T-helper 1 cell (primary cell): ENCODE measurements at places on chromosomes 1 and 21.

DNA sequence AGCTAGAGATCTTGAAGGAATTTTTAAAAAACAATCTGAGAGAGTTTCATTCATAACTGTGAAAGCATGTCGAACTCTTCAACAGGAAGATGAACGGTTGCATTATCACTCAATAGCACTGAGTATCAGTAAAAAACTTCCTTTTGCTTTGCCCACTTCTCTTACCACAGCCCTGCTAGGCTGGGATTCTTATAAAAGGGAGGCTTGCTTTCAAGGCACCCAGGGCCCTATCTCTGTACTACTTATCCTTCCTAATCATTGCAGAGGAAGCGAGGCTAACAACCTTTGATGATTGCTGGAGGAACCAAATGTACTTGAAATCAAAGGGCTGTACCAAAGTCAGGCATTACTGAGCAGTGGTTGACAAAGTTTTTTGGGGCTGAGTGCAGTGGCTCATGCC is 71.2 kb downstream of the SNRPE start:
- DNase-seq, result no peak

GRCh38 chr1:7719468-7720094 is 51.5 kb upstream of the VAMP3 start:
- no peak for DNase-seq

- no peak for DNase-seq
Observed at GRCh38 chr1:226378071-226378470, 29.8 kb downstream of the PARP1 start.

GRCh38 chr1:17348593-17349234 is 23.3 kb upstream of the PADI6 start:
- no peak for DNase-seq

DNA sequence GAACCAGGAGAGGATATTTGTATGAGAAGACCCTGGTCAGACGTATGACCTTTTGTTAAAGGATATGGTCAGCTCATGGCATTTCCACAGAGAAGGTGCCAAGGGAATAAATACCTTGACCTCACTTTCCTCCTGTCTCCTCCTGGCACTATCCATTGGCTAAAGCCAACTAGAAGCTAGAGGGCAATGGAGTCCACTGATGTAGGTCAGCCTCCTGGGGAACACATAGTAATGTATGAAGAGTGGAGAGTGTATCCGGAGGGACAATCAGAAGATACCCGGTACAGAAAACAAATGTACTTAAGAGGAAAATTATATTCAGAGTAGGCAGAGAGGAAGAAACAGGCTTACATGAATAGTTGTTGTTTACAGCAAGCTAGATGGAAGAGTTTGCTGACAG is 698 bp upstream of the NTMT2 start:
- no peak for DNase-seq

- peak; percentile 75 for DNase-seq
Observed at GRCh38 chr1:2414297-2414958, 2.1 kb upstream of the PEX10 start.

GRCh38 chr1:182556279-182556678 is 32.8 kb downstream of the RNASEL start:
- no peak for DNase-seq

GRCh38 chr1:210669951-210670350 is 341.2 kb downstream of the HHAT start:
- no peak for DNase-seq

DNA sequence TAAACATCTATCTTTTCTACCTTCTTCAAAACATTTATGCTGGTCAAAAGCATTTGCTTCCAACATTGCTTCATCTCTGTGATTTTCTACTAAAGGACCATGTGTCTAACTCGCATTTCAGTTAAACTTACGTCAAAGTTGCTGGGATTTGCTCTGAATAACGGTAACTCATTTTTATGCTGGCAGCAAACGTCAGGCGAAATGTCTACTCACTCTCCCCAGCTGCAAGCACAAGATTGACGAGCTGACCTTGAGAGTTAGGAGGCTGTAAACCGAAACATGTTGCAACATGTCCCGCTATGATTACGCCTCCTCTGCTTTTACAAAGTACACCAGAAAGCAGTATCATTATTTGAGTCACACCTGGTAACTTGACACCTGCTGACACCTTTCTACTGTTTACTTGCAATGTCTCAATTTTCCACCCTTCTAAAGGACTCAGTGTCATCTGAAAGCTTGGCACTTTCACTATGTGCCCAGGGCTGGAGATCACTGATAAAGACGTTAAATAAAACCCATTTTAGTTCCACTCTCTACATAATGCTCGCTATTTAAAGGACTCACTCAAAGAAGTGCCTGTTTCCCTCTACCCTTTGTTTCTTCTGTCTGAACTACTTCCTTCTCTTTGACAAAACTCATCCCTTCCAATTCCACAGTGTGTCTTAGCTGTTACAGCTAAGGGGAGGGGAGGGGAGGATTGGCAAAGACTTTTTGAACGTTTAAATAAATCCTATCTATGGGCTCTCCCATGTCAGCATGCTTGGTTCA is 111.9 kb downstream of the PTPN14 start:
- DNase-seq, result no peak

DNA sequence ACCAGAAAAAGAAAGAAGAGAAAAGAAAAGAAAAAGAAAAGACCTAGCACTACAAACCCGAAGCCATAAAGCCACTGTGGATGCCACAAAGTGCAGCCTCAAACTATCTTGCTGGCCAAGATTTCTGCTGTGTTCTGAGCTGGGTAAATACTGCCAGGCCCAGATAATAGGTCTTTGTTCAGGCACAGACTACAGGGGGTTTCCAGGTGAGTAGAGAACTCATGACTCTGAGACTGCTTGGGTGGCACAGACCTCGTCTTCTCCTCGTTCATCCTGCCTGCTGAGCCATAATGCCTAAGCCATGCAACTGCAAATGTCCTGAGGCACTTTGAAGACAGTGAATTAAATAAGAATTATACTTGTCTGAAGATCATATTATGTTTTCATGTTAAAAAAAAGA is 651.8 kb downstream of the LMO4 start:
- DNase-seq, result no peak

DNA sequence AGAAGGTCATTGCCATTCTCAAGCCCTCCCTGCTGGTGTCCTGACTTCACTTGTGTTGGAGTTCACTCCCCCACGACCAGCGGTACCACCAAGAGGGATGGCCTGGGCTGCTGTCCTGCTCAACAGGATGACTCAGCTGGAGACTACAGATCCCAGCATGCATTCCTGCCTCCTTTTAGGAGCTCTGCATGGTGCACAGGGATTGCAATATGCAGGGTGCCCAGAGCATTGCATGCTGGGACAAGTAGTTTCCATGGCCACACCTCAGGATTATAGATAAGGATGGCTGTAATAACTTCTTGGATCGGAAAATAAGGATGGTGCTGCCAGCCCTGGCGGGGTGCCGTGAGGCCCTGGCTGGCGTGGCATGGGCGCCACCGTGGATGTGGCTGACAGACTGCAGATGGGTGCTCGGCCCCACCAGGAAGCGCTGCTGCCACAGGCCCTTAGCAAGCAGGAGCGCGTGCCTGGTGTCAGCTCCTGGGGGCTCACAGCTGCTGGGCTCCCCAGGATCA is 150.0 kb downstream of the CASZ1 start:
- no peak for DNase-seq

DNA sequence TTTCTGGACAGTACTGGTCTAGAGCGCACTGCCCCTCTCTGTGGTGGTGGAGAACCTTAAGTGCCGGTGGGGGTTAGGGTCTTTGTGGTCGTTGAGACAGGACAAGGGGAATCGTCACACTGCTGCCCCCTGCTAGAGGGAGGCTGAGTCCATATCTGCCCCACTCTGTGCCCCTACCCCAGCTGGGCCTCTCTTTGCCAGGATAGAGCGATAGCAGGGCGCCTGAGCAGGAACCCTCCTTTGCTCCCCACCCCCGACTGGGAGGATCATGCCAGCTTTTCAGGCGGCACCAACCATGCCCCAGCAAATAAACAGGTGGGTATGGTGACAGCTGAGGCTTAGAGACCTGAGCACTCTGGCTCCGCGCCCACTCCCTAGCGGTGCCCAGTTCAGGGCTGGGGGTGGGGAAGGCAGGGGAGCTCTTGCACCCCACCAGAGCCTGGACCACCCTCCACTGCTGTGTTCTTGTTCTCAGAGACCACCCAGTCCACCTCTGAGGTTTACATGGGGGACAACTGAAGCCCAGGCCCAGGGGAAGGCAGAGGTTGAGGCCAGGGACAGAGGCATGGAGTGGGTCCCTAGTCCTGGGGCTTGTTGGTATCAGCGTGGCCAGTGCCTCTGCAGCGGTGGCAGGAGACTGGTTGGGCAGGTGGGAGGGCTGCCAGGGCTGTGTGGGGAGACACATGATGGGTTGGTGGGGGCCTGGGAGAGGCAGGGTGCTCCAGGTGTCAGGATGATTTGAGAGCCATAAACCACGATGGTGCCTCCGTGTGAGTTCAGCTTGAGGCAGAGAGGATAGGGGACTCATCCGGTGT is 1.6 kb downstream of the PADI2 start:
- no peak for DNase-seq

GRCh38 chr1:184513966-184514365 is 127.1 kb downstream of the C1orf21 start:
- no peak for DNase-seq

DNA sequence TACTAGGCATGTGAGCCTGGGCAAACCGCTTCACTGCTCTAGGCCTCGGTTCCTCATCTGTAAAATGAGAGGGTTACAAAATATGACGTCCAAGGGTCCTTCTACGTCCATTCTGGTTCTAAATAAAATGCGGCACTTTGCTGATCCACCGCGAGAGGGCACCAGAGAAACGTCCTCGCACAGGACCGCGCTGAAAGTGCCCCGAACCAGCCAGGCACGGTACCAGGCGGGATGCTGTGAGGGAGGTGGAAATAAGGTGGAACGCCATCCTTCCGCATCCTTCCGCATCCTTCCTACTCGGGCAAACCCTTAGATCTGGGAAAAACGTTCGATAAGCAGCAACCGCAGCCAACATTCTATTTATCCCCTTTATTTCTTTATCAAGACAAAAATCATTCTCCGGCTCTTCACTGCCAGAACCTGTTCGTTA is 60.3 kb upstream of the KRTAP19-8 start:
- peak; percentile 68 for DNase-seq

DNA sequence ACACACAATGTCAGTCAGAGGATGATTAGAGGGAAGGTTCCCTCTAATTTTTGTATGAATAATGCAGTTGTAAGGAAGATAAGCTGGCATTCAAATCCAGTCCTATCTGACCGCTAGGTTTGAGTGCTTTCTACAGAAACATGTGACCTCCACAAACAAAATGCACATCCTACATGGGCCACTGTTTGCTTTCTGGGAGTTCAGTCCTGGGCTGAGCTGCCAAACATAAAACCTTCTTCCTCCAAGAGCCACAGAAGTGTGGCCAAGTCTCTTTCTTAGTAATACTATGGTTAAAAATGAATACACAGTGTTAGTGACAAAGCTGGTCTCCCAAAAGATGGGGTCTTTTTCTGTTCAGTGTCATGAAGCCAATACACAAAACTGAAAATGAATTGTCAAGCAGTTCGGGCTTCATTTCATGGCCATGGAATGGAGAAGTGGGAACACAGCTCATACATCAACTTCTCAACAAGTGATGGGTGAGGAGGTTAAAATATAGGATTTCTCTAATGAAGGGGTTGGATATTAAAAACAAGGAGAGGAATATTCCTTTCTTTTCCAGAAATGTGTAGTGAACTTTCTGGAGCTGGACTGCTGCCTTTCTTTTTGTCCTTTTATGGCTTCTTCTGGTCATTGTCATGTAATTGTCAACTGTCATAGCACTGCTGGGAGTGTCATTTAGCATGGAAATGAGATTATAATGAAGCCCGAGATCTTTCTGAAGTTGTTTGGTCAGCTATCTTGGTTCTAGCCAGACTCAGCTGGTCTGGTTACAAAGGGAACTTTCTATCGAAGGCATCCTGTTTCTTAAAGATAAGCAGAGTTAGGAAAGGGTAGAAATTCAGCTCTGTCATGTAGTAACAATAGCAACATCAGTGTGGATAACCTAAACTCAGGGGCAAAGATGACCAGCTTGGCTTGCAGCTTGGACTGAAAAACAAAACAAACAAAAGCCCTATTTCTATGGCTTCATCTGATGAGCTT is 135.1 kb downstream of the CHD1L start:
- no peak for DNase-seq

DNA sequence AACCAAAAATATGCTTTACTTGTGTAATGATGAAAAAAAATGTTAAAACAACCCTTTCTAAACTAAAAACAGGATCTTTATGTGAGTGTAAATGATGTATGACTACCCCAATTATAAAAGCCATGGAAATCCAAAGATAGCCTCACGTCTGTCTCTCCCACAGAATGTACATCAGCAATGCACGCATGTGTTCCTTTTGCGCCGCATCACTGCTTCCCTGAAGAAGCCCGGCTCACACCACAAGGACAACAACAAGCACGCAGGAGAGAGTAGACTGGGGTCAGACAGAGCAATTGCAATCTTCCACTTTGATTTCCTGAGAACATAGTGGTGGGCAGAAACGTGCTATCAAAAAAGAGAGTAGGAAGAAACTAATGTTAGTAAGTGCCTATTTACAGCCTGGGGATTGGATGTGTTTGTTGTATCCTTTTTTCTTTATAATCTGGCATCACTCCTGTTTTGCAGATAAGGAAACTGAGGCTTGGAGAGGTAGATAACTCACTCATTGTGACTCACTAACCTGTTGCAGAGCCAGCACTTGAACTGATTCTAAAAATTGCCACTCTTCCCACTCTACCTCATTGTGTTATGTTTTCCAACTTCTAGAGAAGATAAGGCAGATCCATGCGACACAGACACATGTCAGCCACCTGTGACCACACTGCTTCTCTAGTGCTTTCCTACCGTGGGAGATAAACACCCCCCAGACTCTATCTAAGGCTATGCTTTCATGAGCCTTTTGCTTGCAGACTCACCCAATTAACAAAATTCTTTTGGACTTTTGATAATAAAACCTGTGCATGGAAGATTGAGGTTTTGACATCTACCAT is 60.1 kb downstream of the MAP10 start:
- no peak for DNase-seq

DNA sequence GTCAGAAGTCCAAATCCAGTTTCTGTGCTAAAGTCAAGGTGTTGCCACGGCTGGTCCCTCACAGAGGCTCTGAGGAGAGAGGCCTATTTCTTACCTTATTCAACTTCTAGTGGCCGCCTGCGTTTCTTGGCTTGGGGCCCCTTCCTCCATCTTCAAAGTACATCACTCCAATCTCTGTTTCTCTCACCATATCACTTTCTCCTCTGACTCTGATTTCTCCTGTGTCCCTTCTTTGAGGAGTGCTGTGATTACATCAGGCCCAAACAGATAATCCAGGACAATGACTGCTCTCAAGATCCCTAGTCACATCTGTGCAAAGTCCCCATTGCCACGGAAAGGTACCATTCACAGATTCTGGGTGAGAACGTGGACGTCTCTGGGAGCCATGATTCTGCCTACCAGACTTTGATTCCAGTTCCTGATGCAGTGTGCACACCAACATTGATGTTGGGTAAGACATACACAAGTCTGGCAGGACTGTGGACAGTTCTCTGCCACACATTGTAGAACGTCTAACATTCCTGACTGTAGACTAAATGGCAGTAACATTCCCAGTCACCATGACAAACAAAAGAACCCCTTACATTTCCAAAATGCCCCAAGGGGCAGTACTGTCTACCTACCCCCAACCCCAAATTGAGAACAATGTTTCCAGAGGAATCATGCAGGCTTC is 43.0 kb upstream of the ITPKB start:
- DNase-seq, result no peak
